ENCODE measurements at places on chromosomes 1 and 21.

GRCh38 chr1:36520771-36521420 lies 38.2 kb upstream of the CSF3R start:
- no peak overlapping the region for H3K27ac ChIP-seq
- H3K4me1 ChIP-seq = no peaks in the 10 kb centered on the region
- H3K4me3 ChIP-seq = no peak overlapping the region
- H3K27me3 ChIP-seq = no peaks in the 10 kb centered on the region
- no peaks in the 10 kb centered on the region for H3K36me3 ChIP-seq
- no peak for DNase-seq

- H3K36me3 ChIP-seq = no peaks in the 10 kb centered on the region
- no peak for DNase-seq
- no peaks in the 10 kb centered on the region for H3K4me1 ChIP-seq
- no peaks in the 10 kb centered on the region for H3K27me3 ChIP-seq
These were observed 178.8 kb downstream of the SYT2 start for GRCh38 chr1:202531472-202531811.

- H3K27ac ChIP-seq = peak overlapping the region; percentile 93
- no peaks in the 10 kb centered on the region for H3K36me3 ChIP-seq
- H3K4me1 ChIP-seq = peaks cover 54% of the 10 kb centered on the region
- peak; percentile 63 for DNase-seq
- H3K4me3 ChIP-seq = peak overlapping the region; percentile 47
- no peaks in the 10 kb centered on the region for H3K27me3 ChIP-seq
These were observed 2.4 kb upstream of the CTTNBP2NL start for GRCh38 chr1:112393631-112393974.

- no peaks in the 10 kb centered on the region for H3K27me3 ChIP-seq
- no peak for DNase-seq
- H3K36me3 ChIP-seq = peaks cover 11% of the 10 kb centered on the region
- no peak overlapping the region for H3K4me3 ChIP-seq
- no peak overlapping the region for H3K27ac ChIP-seq
- H3K4me1 ChIP-seq = no peaks in the 10 kb centered on the region
These were observed 5.8 kb downstream of the TMEM240 start for GRCh38 chr1:1534401-1535154.
